ENCODE measurements at places on chromosomes 7 and 10.

- DNase-seq: no peak
These were observed 236.1 kb upstream of the BMPER start for GRCh38 chr7:33669251-33669670.

GRCh38 chr10:131702531-131703356, 198.1 kb upstream of the PPP2R2D start:
- DNase-seq: no peak

GRCh38 chr10:131570716-131571307, 259.3 kb upstream of the TCERG1L start:
- DNase-seq: no peak

- DNase-seq: no peak
These were observed 43.1 kb upstream of the SEMA3A start for GRCh38 chr7:84237533-84238173.

All from activated CD4-positive, alpha-beta T cell treated with anti-CD3 and anti-CD28 coated beads, Interleukin-2, amount 50 U/mL, for 48 hours (primary cell).